ENCODE measurements at places on chromosomes 3 and 15.

- DNase-seq, result no peak
These were observed 140.7 kb upstream of the PLXND1 start for GRCh38 chr3:129747136-129747535.

DNA sequence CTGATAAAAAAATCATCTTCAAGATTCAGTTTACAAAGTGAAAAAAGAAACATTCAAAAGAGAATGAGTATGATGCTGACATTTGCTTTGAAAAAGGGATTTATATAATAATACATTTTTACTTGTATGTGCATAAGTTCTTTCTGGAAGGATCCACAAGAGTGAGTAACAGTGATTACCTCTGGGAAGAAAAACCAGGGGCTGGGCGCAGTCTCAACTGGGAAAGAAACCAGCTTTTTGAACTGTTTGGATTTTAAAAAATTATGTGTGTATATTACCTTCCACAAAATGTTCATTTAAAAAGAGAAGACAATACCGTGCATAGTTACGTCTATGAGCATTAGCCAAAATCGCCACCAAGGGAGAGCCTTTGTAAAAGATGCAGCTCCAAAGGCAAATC is 1.3 kb downstream of the CLEC3B start:
- DNase-seq, result no peak

GRCh38 chr3:134803652-134804051 is 8.6 kb downstream of the EPHB1 start:
- no peak for DNase-seq

DNA sequence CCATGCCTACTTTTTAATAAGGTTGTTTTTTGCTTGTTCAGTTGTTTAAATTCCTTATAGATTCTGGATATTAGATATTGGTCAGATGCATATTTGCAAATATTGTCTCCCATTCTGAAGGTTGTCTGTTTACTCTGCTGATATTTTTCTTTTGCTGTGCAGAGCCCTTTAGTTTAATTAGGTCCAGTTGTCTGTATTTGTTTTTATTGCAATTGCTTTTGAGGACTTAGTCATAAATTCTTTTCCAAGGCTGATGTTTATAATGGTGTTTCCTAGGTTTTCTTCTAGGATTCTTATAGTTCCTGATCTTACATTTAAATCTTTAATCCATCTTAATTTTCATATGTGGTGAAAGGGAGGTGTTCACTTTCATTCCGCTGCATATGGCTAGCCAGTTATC is 77.4 kb downstream of the PTPRG start:
- DNase-seq, result no peak

DNA sequence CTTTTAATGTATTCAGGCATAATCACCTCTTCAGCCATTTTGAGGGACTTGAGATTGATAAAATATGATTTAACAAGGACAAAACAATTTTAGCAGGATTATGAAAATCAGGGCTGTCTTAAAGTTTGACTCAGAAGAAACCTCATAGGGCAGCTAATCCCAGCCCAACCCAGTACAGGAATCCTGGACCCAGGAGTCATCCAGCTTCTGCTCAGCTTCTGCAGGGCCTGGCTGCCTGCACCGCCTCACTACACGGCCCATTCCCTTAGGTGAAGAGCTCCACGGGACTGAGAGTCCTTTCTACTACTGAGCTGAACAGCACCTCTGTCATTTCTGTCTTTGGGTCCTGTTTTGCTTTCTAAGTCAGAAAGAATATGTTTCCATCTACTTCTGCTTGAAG is 37.5 kb downstream of the ARHGAP31 start:
- no peak for DNase-seq

- DNase-seq, result no peak
These were observed 9.5 kb downstream of the MAPK6 start for GRCh38 chr15:52028431-52029093.

DNA sequence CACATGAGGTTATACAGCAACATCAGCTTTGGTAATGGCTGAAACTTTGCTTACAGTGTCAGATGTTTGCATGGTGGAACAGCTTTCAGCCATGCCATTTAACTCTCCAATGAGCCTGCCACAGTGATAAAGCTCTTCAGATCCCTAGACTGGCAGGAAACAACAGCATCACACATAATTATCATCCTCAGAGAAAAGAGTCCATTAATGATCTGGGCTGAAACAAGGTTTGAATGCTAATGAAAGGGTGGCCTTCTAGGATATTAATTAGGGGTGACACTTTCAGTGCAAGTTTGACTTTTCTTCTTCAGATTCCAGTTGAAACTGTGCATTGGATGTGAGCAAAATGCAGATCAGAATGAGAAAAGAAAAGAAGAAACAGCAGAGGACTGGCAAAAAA is 166.6 kb downstream of the IGSF11 start:
- no peak for DNase-seq

GRCh38 chr15:45653702-45654424 is 19.0 kb downstream of the SQOR start:
- no peak for DNase-seq

DNA sequence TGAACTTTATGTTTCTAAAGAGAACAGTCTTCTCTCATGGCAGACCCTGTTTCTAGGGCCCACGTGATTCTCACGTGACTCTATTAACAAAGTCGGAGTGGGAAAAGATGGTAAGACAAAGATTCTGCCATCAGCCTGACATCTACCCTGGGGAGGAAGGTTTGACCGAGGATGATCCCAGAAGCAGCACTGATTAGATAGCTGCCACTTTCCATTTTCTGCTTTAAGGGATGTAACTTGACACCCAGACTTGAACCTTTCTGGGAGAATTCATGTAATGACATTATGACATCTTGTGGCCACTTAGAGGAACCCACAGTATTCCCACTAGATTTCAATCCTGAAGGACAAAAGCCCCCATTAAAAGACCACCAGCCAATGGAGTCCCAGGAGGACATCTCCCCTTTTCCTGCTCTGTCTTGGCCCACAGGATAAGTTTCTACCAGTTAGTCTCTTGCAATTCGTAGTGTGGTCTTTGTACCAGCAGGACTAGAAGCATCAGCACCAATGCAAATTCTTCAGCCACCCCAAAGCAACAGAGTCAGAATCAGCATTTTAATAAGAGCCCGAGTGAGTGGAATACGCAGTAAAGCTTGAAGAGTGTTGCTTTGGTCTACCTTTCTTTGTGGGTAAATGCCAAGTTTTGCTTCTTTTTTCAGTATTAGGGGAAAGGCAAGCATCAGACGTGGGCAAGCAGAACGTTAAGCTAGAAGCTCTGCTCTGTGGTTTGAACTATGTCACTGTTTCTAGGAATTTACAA is 480.5 kb upstream of the PROK2 start:
- DNase-seq, result no peak

DNA sequence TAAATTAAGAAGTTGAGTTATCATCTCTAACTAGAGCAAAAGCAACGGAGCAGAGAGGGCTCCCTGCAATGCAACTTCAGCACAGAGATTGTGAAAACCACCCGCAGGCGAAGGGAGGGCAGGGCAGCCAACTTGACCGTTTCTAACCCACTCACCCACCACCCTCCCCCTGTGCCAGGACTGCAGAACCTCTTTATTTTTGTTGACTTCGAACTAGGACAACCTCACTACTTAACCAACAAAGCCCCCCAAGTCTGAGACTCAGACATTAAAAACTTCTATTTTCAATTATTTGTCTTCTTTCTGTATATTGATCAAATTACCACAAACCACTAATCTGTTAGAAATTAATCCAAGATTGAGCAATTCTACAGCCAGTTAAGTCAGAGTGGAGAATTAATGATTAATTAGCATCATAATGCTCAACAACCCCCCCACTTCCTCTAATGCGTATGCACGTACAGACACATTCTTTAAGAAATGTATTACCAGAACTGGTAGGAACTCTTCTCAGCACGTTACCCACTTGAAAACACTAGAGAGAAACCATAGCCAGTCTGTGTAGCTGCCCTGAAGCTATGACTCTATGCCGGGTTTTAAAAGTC is 2.0 kb downstream of the MGLL start:
- DNase-seq, result no peak

GRCh38 chr3:61684386-61684785 is 123.0 kb downstream of the PTPRG start:
- DNase-seq, result no peak

DNA sequence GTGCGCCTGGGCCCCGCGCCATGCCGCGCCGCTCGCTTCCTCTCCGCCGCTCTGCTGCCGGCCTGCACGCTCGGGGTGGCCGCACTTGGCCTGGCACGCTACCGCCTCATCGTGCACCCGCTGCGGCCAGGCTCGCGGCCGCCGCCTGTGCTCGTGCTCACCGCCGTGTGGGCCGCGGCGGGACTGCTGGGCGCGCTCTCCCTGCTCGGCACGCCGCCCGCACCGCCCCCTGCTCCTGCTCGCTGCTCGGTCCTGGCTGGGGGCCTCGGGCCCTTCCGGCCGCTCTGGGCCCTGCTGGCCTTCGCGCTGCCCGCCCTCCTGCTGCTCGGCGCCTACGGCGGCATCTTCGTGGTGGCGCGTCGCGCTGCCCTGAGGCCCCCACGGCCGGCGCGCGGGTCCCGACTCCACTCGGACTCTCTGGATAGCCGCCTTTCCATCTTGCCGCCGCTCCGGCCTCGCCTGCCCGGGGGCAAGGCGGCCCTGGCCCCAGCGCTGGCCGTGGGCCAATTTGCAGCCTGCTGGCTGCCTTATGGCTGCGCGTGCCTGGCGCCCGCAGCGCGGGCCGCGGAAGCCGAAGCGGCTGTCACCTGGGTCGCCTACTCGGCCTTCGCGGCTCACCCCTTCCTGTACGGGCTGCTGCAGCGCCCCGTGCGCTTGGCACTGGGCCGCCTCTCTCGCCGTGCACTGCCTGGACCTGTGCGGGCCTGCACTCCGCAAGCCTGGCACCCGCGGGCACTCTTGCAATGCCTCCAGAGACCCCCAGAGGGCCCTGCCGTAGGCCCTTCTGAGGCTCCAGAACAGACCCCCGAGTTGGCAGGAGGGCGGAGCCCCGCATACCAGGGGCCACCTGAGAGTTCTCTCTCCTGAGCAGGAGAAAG is 951 bp downstream of the GPR62 start:
- DNase-seq, result peak; percentile 89

- no peak for DNase-seq
These were observed 25.3 kb upstream of the ZNF770 start for GRCh38 chr15:35013370-35013769.

GRCh38 chr3:38651153-38651789 is 1.8 kb upstream of the SCN5A start:
- peak; percentile 90 for DNase-seq

GRCh38 chr3:140167600-140168281 is 232.8 kb downstream of the CLSTN2 start:
- DNase-seq, result no peak

- DNase-seq, result no peak
These were observed 1.9 kb downstream of the MITF start for GRCh38 chr3:69741032-69741767.

DNA sequence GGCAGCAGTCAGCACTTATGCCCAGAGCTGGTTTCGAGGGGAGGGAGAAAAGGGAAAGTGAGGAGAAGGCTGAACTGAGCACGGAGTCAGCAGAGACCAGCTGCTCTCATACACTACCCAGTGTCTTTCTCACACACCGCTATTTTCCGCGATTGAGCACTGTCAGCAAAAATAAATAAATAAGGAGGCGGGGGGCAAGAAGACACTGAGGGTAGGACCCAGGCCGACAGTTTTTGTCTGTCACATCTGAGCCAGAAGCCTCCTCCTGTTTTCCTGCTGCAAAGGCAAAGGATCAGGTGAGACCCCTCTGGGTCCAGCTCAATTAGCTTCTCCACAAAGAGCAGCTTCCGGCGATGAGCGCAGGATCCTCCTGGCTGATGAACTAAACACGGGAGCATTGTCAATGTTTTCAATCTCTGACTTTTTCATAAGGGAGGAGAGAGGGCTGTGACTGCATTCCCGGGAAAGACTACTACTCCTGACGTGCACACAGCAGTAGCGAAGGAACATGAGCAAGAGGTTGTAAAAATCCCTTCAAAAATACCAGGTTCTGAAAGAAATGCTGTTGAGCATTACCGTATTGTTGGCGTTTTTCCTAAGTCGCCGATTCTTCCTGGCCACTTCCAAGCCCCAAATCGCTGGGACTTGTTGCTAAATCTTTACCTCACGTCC is 1.3 kb downstream of the FRMD5 start:
- DNase-seq, result no peak

DNA sequence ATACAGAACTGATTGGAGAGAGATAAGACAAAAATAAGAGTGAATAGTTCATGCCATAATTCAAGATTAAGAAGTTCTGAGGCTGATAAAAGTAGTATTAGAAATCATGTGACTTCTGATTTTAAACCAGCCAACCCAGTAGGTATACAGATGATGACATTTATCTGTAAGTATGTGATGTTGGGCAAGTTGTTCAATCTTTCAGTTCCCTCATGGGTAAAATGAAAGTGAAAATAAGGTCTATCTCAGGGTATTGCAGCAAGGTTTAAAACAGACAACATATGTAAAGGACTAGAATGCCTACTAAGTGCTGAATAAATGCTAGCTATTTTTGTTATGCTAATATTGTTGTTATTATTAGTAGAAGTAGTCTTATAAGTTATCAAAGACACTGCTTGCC is 1055.7 kb downstream of the NAALADL2 start:
- DNase-seq, result no peak

- no peak for DNase-seq
These were observed 212.8 kb upstream of the EIF1B start for GRCh38 chr3:40096661-40097111.

GRCh38 chr15:66564136-66565041 is 1.4 kb downstream of the LCTL start:
- DNase-seq, result no peak

DNA sequence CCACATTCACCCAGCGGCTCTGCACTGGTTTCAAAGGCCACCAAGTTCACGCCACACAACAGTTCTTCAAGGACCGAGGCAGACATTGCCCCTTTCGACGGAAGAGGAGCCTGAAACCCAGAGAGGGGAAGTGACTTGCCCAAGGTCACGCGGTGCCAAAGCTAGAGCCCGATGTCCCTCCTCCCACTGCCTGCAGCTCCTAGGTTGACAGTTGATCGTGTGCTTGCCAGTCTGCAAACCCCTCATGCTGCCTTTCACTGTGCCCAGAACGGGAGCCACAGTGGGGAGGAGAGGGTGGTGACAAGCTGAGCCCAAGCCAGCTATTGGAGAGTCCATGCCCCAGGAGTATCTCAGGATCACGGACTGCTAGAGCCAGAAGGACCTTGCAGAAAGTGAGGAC is 230.9 kb downstream of the XXYLT1 start:
- DNase-seq, result no peak

DNA sequence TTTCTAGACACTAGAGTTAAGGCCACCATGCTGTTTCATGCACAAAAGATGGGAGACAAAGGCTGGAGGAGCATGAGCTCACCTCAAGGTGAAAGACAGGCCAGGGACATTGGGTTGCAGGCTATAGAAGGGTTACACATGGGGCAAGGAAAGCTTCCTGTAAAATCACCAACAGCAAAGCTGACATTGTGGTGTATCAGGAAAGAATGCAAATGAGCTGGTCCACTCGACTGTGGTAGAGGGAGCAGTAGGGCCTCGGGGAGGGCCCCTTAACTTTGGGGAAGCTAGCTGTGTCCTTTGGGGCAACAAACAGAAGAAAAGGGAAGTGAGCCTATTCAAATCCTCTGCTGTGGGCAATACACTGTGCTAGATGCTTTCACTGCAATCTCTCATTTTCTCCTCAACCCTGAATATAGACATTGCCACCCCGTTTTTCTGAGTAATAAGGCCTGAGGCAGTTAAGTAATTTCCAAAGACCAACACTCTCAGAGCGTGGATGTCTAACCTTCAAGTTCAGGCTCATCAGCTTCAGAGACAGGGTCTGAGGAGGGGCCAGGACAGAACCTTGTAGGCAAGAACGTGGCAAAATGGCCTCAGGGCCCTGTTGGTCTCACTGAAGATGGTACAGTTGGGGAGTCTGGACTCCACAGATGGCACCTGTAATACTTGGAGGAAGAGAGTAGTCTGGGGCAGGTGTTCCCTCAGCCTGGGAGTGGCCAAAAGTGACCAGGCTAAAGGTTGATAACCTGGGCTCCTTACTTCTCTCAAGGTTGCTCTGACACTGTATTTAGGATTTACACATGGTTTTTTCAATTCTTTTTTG is 24.1 kb downstream of the CX3CR1 start:
- DNase-seq, result no peak
